ENCODE measurements at places on chromosomes 13 and 19. TPM values are rescaled to one million over a fixed set of nuclear protein-coding genes. Genes with fewer than 3 reads are reported as not detected.

SMIM44 gene
- total RNA-seq, result not detected

ARHGAP35 gene
- total RNA-seq, result 89.5 TPM

MISP gene
- 0.10 TPM for total RNA-seq

TEX29 gene
- 0.26 TPM for total RNA-seq

ATXN8OS gene
- not detected for total RNA-seq

FBXO17 gene
- 27.2 TPM for total RNA-seq

LSR gene
- total RNA-seq, result 0.33 TPM

ZNF253 gene
- 3.2 TPM for total RNA-seq

DDX49 gene
- 49.1 TPM for total RNA-seq

GARIN5A gene
- total RNA-seq, result 0.23 TPM

ERFL gene
- 0.07 TPM for total RNA-seq

SPTBN4 gene
- total RNA-seq, result 1.2 TPM

PCP2 gene
- total RNA-seq, result not detected

PCDH8 gene
- total RNA-seq, result not detected

ZNF607 gene
- 6.8 TPM for total RNA-seq

HOMER3 gene
- 113 TPM for total RNA-seq

HMGB1 gene
- total RNA-seq, result 96.8 TPM

PSG11 gene
- not detected for total RNA-seq

LILRB1 gene
- total RNA-seq, result not detected

FGF14 gene
- total RNA-seq, result under 0.01 TPM

SUPT5H gene
- 66.3 TPM for total RNA-seq

NOVA2 gene
- 0.20 TPM for total RNA-seq

UFM1 gene
- 89.1 TPM for total RNA-seq

NR2C2AP gene
- 5.3 TPM for total RNA-seq

SULT2B1 gene
- total RNA-seq, result not detected

MAB21L1 gene
- total RNA-seq, result 3.3 TPM

RNF17 gene
- total RNA-seq, result 0.98 TPM

DNAJC3 gene
- 50.2 TPM for total RNA-seq

KIR3DL1 gene
- not detected for total RNA-seq

PPAN gene
- total RNA-seq, result 50.3 TPM

PEG3 gene
- total RNA-seq, result 4.6 TPM

MED4 gene
- 26.7 TPM for total RNA-seq

JSRP1 gene
- 0.36 TPM for total RNA-seq

CKAP2 gene
- total RNA-seq, result 19.4 TPM

COMP gene
- total RNA-seq, result 0.53 TPM

ACP7 gene
- 11.4 TPM for total RNA-seq

SIAH3 gene
- total RNA-seq, result not detected

LGALS14 gene
- not detected for total RNA-seq

CBARP gene
- total RNA-seq, result 7.7 TPM

SIGLEC11 gene
- total RNA-seq, result not detected

ELSPBP1 gene
- total RNA-seq, result not detected

KLK3 gene
- not detected for total RNA-seq

GAPDHS gene
- total RNA-seq, result not detected

PSG2 gene
- 0.73 TPM for total RNA-seq

HSD17B14 gene
- total RNA-seq, result 2.2 TPM

DNAJC15 gene
- 16.5 TPM for total RNA-seq

LHB gene
- not detected for total RNA-seq

KLF5 gene
- 3.5 TPM for total RNA-seq

ZFR2 gene
- not detected for total RNA-seq

CEACAM7 gene
- total RNA-seq, result not detected

HMG20B gene
- 58.3 TPM for total RNA-seq

MTUS2 gene
- total RNA-seq, result 0.13 TPM

GPC6 gene
- total RNA-seq, result 54.6 TPM

SLC5A5 gene
- not detected for total RNA-seq

KLK12 gene
- total RNA-seq, result not detected

IL17D gene
- total RNA-seq, result 5.0 TPM

LRRC8E gene
- total RNA-seq, result 3.1 TPM

RETN gene
- total RNA-seq, result not detected

All from smooth muscle cell of the pulmonary artery (primary cell).